Stimulated activated CD8-positive, alpha-beta memory T cell treated with anti-CD3 and anti-CD28 coated beads, Interleukin-12 subunit alpha, Interleukin-12 subunit beta, amount 100 ng/mL, for 1 hour (primary cell): ENCODE measurements at places on chromosomes 2 and 18.

DNA sequence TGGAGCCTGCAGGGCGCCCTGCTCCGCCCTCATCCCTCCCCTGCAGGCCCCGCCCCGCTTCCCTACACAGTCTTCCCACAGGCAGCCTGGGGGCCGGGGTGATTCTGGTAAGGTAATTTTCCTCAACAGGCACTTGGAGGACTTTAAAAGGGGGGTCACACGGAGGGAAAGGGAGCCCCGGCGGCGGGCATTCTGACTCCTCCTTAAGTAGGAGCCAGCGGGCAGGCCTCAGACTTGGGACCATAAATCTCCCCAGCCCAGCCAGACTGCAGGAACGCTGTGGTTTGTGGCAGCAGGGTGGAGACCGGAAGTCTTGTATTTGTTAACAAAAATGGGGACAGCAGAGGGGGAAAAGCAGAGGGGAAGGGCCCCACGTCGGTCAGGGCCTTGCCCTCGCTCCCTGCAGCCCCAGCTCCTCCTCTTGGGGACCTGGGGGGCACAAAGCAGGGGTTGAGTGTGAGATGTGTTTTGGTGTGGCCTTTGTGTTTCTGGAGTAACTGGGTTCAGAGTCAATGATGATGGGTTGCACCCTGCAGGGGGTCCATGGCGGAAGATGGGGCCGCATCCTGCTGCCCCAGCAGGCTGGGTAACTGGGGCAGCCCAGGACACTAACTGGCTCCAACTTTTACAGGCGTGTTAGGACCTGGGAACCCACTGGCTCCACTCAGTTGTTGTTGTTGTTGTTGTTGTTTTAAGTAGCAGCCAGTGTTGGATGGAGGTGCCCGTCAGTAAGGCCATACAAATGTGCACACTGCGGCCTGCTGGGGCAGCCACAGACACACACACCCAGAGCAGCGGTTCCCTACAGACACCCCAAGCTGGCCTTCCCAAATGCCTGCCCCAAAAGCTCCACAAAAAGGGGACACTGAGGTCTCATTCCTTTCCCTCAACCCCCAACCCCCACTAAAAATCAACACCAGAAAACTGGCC lies 27.7 kb downstream of the SMAD7 start:
- DNase-seq = no peak

DNA sequence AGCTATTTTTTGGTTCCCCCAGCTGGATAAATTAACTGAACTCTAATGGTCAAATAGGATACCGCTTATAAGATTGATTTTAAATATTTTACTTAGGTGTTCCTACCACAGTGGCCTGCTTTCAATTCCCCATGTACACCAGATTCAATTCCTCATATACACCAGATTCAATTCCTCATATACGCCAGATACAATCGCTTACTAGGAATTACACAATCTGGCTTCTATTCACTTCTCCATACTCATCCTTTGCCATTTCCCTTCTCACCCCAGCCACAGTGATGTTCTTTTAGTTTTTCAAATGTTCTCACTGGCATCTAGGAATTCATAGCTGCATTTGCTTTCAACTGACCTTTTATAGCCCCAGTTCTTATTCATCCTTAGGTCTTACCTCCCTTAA lies 66.5 kb downstream of the SLC40A1 start:
- no peak for DNase-seq

- DNase-seq = no peak
These were observed 390.6 kb upstream of the PKDCC start for GRCh38 chr2:41657226-41657625.

GRCh38 chr2:15750433-15750814 lies 158.8 kb downstream of the DDX1 start:
- no peak for DNase-seq

- DNase-seq = no peak
These were observed 246.5 kb downstream of the GALR1 start for GRCh38 chr18:77495982-77496690.

- no peak for DNase-seq
These were observed 70.5 kb upstream of the ZCCHC2 start for GRCh38 chr18:62452280-62452831.

DNA sequence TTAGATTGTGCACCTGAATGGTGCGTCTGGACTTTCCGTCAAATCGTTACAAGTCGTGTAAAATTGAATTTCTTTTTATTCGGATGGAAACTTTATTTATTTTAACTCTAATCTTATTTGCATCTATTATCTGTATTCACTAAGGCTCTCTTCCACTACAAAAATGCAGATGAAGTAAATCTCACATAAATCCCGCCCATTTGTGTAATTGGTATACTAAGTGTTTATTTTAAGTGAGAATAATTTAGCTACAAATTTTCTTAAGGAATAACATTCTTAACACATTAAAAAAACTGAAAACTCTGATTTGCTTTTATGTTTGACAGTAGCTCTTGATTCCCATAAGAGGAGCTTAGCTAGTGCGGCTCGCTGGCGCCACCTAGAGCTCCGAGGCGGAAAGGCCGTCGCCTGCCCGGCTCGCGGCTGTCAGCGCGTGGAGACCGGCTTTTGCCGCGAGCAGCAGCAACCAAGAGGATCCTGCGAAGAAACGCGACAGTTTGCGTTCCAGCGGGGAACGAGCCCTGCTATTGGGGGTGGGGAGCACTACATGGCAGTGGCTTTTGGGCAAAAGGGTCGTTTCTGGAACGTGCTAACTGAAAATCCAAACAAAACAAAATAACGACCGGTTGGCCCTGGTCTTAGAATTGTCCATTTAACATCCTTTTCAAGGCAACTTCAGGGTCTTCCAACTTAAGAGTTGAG lies 6.7 kb downstream of the SP9 start:
- DNase-seq = peak; percentile 80

GRCh38 chr2:28252311-28252710 lies 140.3 kb upstream of the FOSL2 start:
- DNase-seq = no peak

GRCh38 chr2:241929551-241930490 lies 60.3 kb downstream of the RTP5 start:
- no peak for DNase-seq

- DNase-seq = no peak
These were observed 18.5 kb downstream of the ITGA6 start for GRCh38 chr2:172445851-172446250.

- DNase-seq = no peak
These were observed 44.6 kb downstream of the SERPINB7 start for GRCh38 chr18:63819786-63820185.

- DNase-seq = no peak
These were observed 218.8 kb downstream of the AGPS start for GRCh38 chr2:177611310-177611886.

DNA sequence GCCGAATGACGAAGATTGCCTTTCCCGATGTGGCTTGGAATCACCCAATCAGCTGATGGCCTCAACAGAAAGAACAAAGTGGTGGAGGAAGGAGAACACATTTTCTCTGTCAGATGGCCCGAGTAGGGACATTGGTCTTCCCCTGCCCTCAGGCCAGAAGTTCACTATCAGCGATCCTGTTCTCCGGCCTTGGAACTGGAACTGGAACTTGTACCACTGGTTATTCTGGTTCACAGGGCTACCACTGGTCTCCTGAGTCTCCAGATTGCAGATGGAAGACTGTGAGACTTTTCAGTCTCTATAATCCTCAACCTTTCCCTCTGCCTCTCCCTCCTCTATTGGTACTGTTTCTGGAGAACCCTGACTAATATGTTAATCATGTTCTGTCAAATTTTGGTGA lies 180.4 kb downstream of the ANKRD30B start:
- DNase-seq = no peak

GRCh38 chr2:218993345-218994315 lies at the start of gene CRYBA2:
Gene CRYBA2, minus strand, starts transcription at chr2:218993422. Its CDS starts 246 bp downstream, at chr2:218993176.
- DNase-seq = no peak

DNA sequence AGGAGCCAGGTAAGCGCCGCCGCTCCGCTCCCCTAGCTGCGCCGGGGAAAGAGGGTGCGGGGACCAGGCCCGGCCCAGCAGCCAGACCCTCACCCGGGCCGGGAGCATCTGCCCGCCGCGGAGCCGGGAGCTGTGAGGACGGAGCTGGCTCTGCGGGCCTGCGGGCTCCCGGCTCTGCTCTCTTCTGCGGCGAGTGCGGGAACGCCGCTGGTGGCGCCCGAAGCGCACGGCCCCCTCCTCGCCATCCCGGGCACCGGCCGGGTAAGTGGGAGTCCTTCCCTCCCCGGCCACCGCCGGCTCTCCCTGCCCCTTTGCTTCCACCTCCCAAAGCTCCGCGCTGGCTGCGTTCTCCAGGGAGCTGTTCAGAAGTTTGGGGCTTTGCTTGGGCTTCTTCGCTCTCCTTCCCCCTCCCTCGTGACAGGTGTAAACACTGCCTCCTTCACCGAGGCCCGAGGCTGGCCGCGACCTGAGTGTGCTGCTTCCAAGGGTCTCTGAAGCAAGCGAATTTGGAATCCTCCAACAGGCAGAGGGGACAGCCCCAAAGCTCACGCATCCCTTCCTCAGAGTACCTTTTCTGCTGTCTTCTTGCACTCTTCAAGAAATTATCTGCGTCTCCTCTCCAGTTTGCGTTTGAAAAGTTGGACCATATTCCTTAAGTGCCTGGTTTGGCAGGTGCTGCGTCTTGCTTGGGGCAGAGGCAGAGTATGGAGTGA lies 632 bp downstream of the AFTPH start:
- DNase-seq = peak; percentile 7

- DNase-seq = peak; percentile 32
These were observed 26.0 kb upstream of the FOSL2 start for GRCh38 chr2:28366496-28367282.

- no peak for DNase-seq
These were observed 155.4 kb upstream of the SPRED2 start for GRCh38 chr2:65587779-65588178.

DNA sequence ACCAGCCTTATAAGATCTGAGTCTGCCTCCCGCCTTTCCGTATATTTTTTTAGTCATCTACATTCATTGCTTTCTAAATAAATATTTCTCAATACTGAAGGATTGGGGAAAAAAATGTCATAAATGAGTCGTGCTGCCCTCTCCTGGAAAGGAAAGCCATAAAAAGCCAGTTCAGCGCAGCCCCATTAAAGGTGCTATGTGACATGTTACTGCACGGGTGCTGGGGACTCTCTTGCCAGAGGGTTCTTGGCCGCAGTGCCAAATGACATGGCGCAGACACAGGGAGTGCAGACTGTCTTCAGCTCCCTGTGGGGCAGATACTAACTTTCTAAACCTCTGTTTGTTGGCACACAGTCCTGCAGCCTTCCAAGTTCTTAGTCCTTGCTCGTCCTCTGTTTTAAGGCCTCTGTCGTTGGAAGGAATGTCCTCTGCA lies 53.7 kb upstream of the MAP3K20 start:
- no peak for DNase-seq

GRCh38 chr18:57909620-57910019 lies 106.5 kb upstream of the ATP8B1 start:
- no peak for DNase-seq

GRCh38 chr2:20509770-20510490 lies 63.1 kb downstream of the RHOB start:
- no peak for DNase-seq

GRCh38 chr2:38200598-38200997 lies 124.6 kb upstream of the CYP1B1 start:
- DNase-seq = no peak

- no peak for DNase-seq
These were observed 36.4 kb downstream of the TMEM17 start for GRCh38 chr2:62469548-62469947.

DNA sequence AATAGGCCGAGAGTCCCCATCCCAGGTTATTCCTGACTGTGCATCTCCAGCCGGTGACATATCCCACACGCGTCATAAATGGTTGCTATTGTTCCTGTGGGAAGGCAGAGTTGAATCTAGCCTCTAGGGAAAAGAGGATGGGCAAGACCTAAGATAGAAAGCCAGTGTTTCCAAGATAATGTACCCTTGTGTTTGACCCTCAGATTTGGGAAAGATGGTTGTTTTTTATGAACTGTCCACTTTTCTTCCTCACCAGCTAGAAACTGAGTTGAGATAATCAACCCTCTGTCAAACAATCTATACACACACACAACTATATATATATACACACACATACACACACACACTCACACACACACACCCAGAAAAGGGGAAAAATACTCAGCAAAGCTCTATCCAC lies 131.0 kb downstream of the PRKCE start:
- no peak for DNase-seq

DNA sequence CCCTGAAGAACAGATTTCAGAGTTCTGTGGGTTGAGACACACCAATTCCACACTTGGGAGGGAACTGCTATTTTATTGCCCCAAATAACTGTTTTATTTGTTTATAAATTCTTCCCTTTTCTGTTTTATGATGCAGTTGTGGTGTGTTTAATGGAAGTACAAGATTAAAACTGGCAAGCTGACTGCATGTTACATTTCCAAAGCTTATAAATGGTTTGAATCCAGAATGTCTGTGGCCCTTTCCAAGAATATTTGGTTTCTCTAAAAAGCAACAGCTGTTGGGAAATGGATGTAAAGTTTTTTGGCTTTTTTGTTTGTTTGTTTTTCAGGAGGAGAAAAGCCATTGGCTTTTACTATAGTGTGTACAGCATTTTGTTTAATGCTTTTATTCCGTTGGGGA lies 234.5 kb downstream of the MTX2 start:
- no peak for DNase-seq

- DNase-seq = no peak
These were observed 44.5 kb upstream of the TMEM247 start for GRCh38 chr2:46434851-46435273.

DNA sequence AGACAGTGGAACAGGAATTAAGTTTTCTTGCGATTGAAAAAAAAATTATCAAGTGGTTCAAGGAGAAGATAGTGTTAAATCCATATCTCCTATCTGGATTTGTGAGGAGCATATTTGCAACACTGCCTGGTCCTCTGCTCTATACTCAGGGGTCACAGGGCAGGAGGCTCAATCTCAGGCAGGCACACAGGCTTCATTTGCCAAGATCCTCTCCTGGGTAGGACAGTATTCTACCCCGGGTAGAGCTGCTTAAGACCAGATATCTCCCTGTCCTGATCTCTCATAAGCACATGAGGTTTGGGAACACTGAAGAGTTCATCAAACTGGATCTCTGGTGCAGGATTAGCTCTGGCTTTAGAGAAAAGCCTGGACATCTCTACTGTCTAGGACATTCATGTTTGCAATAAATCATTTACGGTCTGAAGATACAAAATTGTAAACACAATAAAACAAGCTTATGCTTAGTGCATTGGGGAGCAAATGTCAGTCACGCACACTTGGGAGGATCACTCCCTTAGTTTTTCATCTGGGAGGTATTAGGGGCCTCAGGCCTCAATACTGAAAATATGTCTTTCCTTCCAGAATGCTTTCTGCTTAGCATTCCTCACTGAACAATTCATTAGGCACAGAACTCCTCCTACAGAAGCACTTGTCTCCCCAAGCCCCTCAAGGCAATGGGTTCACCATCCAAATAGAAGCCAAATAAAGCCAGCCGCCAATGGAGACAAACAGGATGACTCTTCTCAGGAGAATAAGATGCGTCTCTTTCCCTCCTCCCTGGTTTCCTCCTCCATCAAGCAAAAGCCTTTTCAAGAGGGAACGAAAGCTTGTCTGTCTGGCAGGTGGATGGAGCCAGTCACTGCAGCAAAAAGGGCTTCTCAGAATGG lies 34.1 kb upstream of the LCLAT1 start:
- DNase-seq = no peak

GRCh38 chr2:224261326-224261725 lies 140.6 kb downstream of the FAM124B start:
- DNase-seq = no peak
